ENCODE measurements at places on chromosomes 1 and 21.

- no peak for DNase-seq
These were observed 90.2 kb downstream of the ESRRG start for GRCh38 chr1:216632980-216633379.

- no peak for DNase-seq
These were observed 674 bp downstream of the CEP350 start for GRCh38 chr1:179955287-179955680.

- DNase-seq: no peak
These were observed 61.9 kb downstream of the RHBG start for GRCh38 chr1:156430866-156431265.

GRCh38 chr1:218845589-218845988, 328.1 kb upstream of the LYPLAL1 start:
- DNase-seq: no peak

DNA sequence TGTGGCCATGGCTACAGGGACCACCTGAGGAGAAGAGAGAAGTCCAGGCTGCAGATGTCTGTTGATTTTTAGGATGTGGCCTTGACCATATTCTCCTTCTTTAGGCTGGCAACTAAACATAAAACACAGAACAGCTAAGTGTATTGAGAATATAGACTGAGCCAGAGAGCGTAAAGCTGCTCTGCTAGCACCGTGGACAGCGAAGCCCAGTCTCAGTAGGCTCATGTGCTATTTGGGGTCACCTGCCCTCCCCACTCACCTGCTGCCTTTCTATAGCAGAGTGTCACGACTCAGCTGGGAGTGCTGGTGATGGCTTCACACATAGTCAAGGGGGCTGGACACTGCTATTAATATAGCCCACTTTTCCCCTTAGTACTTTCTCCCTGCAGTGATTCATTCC, 278.5 kb downstream of the KCNH1 start:
- no peak for DNase-seq

DNA sequence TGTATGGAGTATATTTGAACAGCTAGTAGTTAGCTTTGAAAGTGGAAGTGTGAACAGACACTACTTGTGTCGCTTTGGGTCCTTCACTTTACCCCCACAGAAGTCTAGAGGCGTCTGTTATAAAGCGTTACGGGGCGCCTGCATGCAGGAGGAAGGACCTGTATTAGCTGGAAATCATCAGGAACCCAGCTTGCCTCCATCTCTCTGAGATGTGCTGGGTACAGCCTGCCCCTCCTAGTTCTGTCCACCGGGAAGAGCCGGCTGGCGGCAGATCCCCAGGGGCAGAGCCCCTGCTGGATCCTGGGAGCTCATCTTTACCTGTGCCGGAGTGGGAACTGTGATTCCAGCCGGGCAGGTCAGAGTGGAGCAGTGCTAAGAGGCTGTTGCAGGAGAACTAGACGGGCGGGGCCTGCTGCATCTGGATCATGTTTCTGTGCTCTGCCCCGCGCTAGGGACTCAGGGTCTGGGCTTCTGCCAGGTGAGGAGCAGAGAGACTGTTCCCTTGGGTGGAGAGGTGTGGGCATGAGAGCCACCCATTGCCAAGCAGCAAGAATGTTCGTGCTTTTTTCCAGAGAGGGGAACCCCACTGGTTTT, 22.3 kb upstream of the SPSB1 start:
- no peak for DNase-seq

DNA sequence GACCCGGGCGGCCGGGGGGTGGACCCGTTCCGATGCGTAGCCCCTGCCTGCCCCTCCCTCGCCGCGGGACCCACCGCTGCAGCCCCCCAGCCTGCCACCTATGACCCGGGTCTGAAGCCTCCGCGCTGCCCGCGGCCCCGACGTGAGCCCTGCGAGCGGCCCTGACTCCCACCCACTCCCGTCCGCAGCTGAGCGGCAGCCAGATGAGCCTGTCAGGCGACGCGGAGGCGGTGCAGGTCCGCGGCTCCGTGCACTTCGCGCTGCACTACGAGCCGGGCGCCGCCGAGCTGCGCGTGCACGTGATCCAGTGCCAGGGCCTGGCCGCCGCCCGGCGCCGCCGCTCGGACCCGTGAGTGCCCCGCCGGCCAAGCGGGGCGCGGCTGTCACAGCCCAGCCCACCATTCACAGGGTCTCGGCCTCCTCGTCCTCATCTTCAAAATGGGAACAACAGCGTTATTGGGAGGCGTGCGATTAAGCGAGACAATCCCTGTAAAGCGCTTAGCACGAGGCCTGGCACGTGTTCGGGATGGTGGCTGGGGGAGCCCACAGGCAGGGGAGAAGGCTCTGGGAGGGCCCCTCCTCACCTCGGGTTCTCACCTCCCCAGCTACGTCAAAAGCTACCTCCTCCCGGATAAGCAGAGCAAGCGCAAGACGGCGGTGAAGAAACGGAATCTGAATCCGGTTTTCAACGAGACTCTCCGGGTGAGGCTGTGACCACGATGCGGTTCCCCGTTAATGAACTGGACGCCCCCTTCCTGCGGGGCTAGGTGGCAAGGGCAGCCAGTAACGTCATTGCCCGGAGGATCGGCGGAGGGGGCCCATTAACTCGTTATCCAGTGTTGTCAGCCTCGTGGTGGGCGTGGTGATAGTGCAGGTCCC, 8.2 kb downstream of the SYTL1 start:
- no peak for DNase-seq
